Omental fat pad (tissue), 4 donors: ENCODE measurements at places on chromosomes 6 and 20. TPM values are rescaled to one million over a fixed set of nuclear protein-coding genes. Genes with fewer than 3 reads are reported as not detected.

BMP5 gene
- total RNA-seq: not detected

BNIP5 gene
- not detected for total RNA-seq

OR2H2 gene
- total RNA-seq: not detected

RAMACL gene
- total RNA-seq: 1.9 TPM

NQO2 gene
- total RNA-seq: 47.9 TPM

TRIM15 gene
- total RNA-seq: not detected

PNPLA1 gene
- total RNA-seq: not detected

PHF3 gene
- 67.7 TPM for total RNA-seq

TRIM40 gene
- not detected for total RNA-seq

SLC17A5 gene
- 36.5 TPM for total RNA-seq

THEMIS gene
- 1.6 TPM for total RNA-seq

SNAI1 gene
- total RNA-seq: 23.8 TPM
